ENCODE measurements at places on chromosomes 7 and 10.

DNA sequence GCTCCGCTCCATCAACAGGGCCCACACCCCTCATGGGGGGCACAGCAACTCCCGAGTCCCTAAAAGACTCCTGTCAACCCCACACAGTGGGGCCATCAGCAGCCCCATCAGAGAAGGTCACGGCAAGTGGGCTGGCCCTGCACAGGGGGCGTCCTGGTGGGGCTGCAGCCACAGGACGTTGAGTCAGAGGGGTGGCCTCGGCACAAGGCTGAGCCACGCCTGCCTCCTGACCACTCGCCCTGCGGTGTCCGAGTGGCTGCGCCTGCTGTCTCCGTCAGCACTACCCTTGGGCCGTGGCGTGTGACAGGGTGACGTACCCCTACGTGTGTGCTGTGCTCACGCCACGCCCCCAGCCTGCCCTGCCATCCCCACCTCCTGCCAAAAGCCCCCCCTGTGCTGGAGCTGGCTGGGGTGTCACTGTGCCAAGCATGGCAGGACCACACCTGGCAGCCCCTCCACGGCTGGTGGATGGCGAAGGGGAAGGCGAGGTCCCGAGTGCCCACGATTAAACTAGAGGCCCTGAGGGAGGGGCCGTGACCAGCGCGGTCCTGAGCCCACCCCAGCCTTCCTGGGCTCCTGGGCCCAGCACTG, 26.0 kb upstream of the NKX6-2 start:
- DNase-seq = no peak

DNA sequence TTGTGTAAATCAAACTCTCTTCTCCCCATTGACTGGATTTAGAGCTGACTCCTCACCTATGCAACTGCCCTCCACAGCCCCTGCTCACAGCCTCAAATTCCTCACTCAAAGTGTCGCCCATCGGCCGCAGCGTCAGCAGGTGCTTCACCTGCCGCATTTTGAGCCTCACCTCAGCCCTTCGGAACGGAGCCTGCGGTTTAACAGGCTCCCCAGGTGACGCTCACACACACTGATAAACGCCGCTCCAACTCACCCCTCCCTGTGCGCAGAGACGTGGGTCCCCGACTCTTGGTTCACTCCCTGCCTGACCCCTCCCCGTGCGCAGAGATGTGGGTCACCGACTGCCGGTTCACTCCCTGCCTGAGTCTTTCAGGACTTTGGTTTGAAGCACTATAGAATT, 57.1 kb downstream of the CARD11 start:
- DNase-seq = no peak

- no peak for DNase-seq
Observed at GRCh38 chr7:28507525-28508282, 95.4 kb downstream of the CREB5 start.

- DNase-seq = peak; percentile 18
Observed at GRCh38 chr10:6038071-6038631, 24.0 kb downstream of the IL2RA start.

DNA sequence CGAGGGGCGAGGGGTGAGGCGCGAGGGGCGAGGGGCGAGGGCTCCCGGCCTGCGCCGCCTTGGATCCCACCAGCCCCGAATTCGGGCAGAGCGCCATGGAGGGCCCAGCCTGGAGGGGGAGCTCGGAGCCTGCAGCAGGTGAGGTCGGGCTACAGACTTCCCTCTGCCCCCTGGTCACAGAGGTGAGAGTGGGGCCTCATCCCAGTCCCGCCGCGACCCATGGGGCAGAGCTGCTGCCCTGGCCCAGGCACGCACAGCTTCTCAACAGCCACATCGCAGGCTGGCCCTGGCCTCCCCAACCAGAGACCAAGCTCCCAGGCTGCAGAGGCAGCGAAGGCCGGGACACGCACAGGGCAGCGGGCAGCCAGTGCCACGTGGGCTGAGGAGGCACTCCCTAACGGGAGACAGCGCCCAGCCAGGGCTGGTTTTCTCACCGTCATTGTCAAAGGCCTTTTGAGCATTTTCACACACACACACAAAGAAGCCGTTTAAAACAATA, 191.8 kb downstream of the PTPRN2 start:
- DNase-seq = no peak
